Mesendoderm (in vitro differentiated cells): ENCODE measurements at places on chromosomes 13 and 19.
A peak's percentile ranks its signal among the peaks of the same experiment; 100 is the strongest.

DNA sequence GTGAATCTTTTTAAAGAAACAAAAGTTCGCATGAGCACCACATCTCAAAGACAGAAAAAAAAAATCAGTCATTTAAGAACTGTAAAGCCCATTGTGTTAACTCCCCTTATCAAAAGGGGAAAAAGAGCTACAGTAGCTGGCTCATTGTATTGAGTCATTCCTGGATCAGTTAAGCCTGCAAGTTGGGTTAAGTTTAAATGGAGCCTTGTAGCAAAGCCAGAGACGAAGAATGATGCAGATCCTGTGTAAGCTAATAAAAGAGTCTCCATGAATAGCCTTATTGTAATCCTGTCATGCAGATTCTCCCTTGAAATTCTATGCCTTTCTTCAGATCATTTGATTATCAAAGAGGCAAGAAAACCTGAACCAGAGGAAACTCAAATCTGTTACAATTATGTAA lies 83.8 kb downstream of the CRYL1 start:
- H3K27ac ChIP-seq = no peak overlapping the region
- H3K36me3 ChIP-seq = no peaks in the 10 kb centered on the region
- H3K4me1 ChIP-seq = no peaks in the 10 kb centered on the region
- no peak overlapping the region for H3K4me3 ChIP-seq
- DNase-seq = peak; percentile 17

GRCh38 chr13:20772401-20773131 lies 1.2 kb downstream of the EEF1AKMT1 start:
- H3K36me3 ChIP-seq = no peaks in the 10 kb centered on the region
- no peak overlapping the region for H3K27ac ChIP-seq
- no peaks in the 10 kb centered on the region for H3K4me1 ChIP-seq
- DNase-seq = no peak
- H3K27me3 ChIP-seq = no peaks in the 10 kb centered on the region

- no peaks in the 10 kb centered on the region for H3K4me1 ChIP-seq
- DNase-seq = no peak
- H3K27ac ChIP-seq = no peak overlapping the region
- H3K27me3 ChIP-seq = no peaks in the 10 kb centered on the region
Measured at GRCh38 chr19:3007975-3008374, 21.1 kb downstream of the TLE2 start.

DNA sequence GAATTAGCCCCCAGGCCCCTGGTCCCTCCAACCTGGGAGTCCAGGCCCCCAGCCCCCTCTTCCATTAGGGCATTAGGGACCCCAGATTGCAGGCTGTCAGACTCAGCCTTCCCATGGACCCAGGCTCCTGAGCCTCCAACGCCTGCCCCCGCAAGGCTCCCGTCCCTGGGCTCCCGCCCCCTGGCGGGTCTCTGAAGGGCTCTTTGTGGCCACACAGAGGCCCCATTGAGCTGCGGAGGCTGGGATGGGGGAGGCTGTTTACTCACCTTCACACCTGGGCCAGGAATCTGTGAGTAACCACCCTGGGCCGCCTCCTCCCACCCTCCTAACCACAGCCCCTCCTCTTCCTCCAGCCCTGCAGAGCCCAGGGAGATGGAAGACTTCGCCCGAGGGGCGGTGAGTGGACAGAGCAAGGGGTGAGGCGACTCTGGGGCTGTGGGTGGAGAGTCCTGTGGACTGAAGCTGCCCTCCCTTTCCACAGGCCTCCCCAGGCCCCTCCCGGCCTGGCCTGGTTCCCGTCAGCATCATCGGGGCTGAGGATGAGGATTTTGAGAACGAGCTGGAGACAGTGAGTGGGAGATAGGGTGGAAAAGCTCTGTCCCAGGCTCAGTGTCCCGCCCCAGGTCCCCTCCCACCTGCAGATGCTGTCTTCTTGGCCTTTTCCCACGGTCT lies 4.9 kb downstream of the ARHGEF1 start:
- peak overlapping the region; percentile 41 for H3K27ac ChIP-seq
- H3K36me3 ChIP-seq = no peaks in the 10 kb centered on the region
- peak; percentile 96 for DNase-seq
- H3K4me3 ChIP-seq = no peak overlapping the region
- H3K4me1 ChIP-seq = peaks cover 13% of the 10 kb centered on the region

DNA sequence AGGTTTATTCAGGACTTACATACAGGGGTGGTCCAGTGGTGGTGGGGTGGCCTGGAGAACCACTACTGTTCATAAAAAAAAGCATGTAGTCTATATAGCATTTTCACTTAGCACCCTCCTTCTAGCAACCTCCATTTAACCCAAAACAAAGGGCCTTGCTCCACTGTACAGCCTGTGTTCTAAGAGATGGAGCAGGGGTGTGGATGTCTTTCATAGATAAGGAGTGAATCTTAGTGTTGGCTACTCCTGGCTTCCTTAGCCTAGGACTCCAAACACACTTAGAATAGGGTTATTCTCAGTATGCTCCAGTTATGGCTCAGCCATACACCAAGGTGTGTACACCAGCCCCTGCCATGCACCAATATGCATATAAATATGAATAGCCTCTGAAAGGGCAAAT lies 95.2 kb downstream of the ELF1 start:
- H3K4me3 ChIP-seq = no peak overlapping the region
- H3K27ac ChIP-seq = no peak overlapping the region
- no peaks in the 10 kb centered on the region for H3K4me1 ChIP-seq
- no peak for DNase-seq

DNA sequence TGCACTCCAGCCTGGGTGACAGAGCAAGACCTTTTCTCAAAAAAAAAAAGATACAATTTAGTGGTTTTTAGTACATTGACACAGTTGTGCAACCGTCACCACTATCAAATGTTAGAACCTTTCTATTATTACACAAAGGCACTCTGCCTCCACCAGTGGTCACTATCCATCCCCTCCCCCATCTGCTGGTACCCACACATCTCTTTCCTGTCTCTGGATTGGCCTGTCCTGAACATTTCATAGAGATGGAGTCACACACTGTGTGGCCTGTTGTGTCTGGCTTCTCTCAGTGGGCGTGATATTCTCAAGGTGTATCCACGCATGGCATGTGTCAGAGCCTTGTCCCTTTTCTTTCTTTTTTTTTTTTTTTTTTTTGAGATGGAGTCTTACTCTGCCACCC lies 11.2 kb downstream of the KDM4B start:
- no peak for DNase-seq
- H3K27me3 ChIP-seq = no peaks in the 10 kb centered on the region
- H3K36me3 ChIP-seq = no peaks in the 10 kb centered on the region

GRCh38 chr13:46899801-46900200 lies 2.9 kb upstream of the HTR2A start:
- no peaks in the 10 kb centered on the region for H3K4me1 ChIP-seq
- DNase-seq = no peak
- H3K27ac ChIP-seq = no peak overlapping the region
- H3K27me3 ChIP-seq = no peaks in the 10 kb centered on the region

GRCh38 chr13:23678795-23679194 lies 108.6 kb downstream of the TNFRSF19 start:
- no peak overlapping the region for H3K4me3 ChIP-seq
- no peaks in the 10 kb centered on the region for H3K36me3 ChIP-seq
- no peak for DNase-seq
- no peaks in the 10 kb centered on the region for H3K27me3 ChIP-seq
- no peaks in the 10 kb centered on the region for H3K4me1 ChIP-seq

DNA sequence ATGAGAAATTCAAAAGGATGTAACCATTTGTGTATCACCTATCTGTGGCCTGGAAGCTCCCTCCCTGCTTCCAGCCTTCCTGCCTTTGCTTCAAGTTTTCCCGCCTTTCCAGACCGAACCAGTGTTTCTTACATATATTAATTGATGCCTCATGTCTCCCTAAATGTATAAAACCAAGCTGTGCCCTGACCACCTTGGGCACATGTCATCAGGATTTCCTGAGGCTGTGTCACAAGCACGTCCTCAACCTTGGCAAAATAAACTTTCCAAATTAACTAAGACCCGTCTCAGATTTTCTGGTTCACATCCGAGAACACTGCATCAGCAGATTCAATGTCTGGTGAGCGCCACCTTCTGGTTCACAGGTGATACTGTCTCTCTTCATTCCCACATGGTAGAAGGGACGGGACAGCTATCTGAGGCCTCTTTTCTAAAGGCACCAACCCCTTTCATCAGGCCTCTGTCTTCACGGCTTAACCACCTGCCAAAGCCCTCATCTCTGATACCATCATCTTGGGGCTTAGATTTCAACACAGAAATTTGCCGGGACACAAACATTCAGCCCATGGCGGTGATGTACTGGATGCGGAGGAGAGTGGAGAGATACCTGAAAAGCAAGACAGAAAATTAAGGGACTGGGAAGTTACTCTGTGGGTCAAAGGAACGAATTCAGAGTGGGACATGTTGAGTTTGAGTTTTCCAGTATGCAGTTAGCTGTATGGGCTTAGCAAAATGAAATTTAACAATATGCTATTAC lies 58.7 kb upstream of the PABPC3 start:
- DNase-seq = peak; percentile 91
- no peak overlapping the region for H3K27ac ChIP-seq
- H3K4me3 ChIP-seq = no peak overlapping the region
- H3K4me1 ChIP-seq = no peaks in the 10 kb centered on the region
- no peaks in the 10 kb centered on the region for H3K36me3 ChIP-seq

GRCh38 chr19:47075179-47075810 lies 26.9 kb upstream of the TMEM160 start:
- no peak overlapping the region for H3K27ac ChIP-seq
- peaks cover 16% of the 10 kb centered on the region for H3K36me3 ChIP-seq
- H3K4me1 ChIP-seq = no peaks in the 10 kb centered on the region
- no peaks in the 10 kb centered on the region for H3K27me3 ChIP-seq
- H3K4me3 ChIP-seq = no peak overlapping the region
- DNase-seq = no peak

DNA sequence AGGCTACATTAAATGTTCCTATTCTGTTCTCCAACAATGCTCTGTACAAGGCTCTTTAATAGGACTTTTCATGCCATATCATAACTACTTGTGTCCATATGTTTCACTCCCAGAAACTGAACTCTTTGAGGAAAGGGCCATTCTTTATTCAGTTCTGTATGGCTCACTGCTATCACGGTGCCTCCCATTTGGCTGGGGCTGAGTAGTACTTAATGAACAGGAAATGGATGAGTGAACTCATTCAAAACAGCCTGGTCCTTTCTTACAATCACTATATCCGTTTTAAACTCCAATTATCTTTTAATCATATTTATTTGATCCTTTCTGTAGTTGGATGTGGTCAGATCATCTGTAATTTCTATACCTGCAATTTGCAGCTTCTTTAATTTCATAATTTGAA lies 410.6 kb downstream of the TBC1D4 start:
- H3K4me1 ChIP-seq = no peaks in the 10 kb centered on the region
- H3K27ac ChIP-seq = no peak overlapping the region
- H3K36me3 ChIP-seq = no peaks in the 10 kb centered on the region
- no peak for DNase-seq
- H3K27me3 ChIP-seq = no peaks in the 10 kb centered on the region
- H3K4me3 ChIP-seq = no peak overlapping the region

- H3K27me3 ChIP-seq = no peaks in the 10 kb centered on the region
- H3K4me3 ChIP-seq = no peak overlapping the region
- no peak overlapping the region for H3K27ac ChIP-seq
- DNase-seq = no peak
Measured at GRCh38 chr19:3514930-3515329, 8.8 kb downstream of the FZR1 start.

DNA sequence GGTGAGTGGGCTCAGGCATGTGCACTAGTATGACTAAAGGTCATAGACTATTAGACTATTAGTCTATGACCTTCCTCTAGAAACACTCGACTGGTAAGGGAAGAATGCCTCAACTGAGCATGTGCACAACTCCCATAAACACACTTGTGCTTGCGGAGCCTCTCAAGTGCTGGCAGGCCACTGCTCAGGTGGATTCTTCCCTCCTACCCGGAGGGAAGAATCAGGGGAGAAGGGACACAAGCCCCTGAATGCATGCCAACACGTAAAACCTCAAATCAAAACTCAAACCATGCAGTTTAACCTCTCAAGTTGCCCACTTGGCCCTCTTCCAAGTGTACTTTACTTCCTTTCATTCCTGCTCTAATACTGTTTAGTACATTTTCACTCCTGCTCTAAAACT lies 287.6 kb upstream of the SGCG start:
- H3K27ac ChIP-seq = peak overlapping the region; percentile 68
- no peaks in the 10 kb centered on the region for H3K27me3 ChIP-seq
- peaks cover 3% of the 10 kb centered on the region for H3K4me1 ChIP-seq

GRCh38 chr13:35961461-35962220 lies 169.5 kb downstream of the DCLK1 start:
- no peak overlapping the region for H3K4me3 ChIP-seq
- H3K27ac ChIP-seq = no peak overlapping the region
- no peaks in the 10 kb centered on the region for H3K27me3 ChIP-seq
- no peak for DNase-seq

DNA sequence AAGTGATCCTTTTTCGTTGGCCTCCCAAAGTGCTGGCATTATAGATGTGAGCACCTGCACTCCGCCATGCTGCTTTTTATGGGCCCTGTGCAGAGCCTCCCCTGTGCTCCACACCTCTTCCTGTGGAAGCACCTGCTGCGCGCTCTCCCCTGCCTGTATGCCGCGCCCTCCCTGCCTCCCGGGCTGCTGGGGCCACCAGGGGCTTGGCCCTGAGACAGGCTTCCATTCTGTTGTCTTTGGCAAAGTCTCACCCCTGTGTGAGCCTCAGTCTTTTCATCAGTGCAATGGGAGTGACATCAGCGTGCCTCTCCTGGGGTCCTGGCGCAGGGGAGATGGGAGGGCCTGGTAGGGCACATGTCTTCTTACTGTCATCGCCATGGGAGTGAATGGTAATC lies 1.3 kb downstream of the FAM174C start:
- H3K27me3 ChIP-seq = no peaks in the 10 kb centered on the region
- no peak for DNase-seq
- H3K36me3 ChIP-seq = peaks cover 11% of the 10 kb centered on the region
- H3K4me3 ChIP-seq = no peak overlapping the region
- no peak overlapping the region for H3K27ac ChIP-seq
- H3K4me1 ChIP-seq = no peaks in the 10 kb centered on the region

- no peaks in the 10 kb centered on the region for H3K36me3 ChIP-seq
- H3K27me3 ChIP-seq = peaks cover 2% of the 10 kb centered on the region
- DNase-seq = peak; percentile 84
- H3K4me3 ChIP-seq = peak within 1 kb of the TSS; percentile 59
- H3K27ac ChIP-seq = no peak within 1 kb of the TSS
Measured at GRCh38 chr19:39514840-39515550, at the start of gene SELENOV. Gene SELENOV, plus strand, starts transcription at chr19:39515139. Its CDS starts 74 bp downstream, at chr19:39515213.

DNA sequence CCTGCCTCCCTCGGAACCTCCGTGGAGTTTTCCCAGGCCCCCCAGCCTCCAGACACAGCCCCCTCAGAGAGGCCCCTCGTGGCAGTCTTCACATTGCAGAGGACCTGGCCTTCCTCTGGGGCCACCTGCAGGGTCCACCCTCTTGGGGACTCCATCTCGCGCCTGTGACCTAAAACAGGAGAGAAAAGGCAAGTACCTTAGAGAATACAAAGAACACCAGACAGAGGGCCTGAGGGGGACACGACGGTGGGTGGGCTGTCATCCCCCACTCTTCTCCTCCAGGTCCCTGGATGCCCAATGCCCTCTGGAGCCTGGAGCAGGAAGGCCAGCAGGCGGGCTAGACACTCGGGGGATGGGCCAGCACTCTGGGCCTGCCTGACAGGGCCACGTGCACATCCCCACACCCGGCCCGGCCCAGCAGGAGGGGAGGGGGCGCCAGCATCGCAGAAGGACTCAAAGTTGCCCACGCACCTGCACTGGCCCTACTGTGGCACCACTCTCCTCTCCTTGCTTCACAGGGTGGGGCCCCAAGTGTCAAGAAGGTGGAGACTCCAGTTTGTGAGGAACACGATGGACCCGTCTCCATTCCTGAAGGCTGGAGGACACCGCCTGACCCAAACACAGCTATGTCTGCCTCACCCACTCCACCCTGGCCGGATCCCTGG lies 4.3 kb upstream of the A1BG start:
- no peak overlapping the region for H3K27ac ChIP-seq
- H3K4me3 ChIP-seq = no peak overlapping the region
- H3K4me1 ChIP-seq = no peaks in the 10 kb centered on the region
- DNase-seq = no peak

- DNase-seq = peak; percentile 20
- no peaks in the 10 kb centered on the region for H3K4me1 ChIP-seq
- H3K4me3 ChIP-seq = no peak overlapping the region
Measured at GRCh38 chr13:58855283-58855682, 1223.7 kb downstream of the PCDH17 start.
